ENCODE measurements at places on chromosomes 12 and 14.

- DNase-seq, result no peak
Measured at GRCh38 chr14:68144051-68144681, 324.6 kb downstream of the RAD51B start.

GRCh38 chr12:95336387-95337067 is 118.9 kb downstream of the VEZT start:
- peak; percentile 49 for DNase-seq

DNA sequence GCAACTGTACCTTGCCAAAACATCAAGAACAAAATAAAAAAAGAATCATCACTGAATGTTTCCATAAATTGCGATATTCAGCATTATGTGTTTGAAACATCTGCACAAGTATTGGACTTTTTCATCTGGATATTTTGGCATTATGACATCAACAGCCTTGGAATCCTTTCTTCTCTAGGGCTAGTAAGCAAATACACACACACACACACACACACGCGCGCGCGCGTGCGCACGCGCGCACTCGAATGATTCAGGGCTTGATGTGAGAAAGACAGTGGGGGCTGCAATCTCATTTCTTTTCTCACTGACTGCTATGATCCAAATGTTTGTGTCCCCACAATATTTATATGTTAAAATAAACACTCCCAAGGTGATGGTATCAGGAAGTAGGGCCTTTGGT is 90.0 kb upstream of the SLC38A4 start:
- DNase-seq, result no peak

DNA sequence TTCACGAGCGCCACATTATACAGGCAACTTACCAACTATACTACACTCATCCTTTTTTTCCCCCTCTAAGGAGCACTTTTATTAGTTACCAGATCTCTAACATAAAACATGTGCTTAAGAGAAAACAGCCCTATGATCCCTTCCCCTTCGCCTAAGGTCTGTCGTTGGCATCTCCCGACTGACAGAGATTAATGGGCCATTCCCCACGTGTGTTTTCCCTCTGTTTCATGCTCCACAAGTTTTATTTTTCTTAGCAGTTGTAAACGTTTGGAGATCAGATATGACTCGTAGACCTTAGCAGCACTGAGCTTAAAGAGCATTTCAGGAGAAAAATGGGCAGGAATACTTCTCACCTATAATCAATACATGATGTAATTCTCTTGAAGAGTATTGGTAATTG is 51.4 kb upstream of the FZD10 start:
- DNase-seq, result no peak

- no peak for DNase-seq
Measured at GRCh38 chr12:68140556-68140955, 19.0 kb downstream of the IFNG start.

All from left ventricle myocardium inferior (tissue), 1 donor.